ENCODE measurements at places on chromosomes 5 and 9.

DNA sequence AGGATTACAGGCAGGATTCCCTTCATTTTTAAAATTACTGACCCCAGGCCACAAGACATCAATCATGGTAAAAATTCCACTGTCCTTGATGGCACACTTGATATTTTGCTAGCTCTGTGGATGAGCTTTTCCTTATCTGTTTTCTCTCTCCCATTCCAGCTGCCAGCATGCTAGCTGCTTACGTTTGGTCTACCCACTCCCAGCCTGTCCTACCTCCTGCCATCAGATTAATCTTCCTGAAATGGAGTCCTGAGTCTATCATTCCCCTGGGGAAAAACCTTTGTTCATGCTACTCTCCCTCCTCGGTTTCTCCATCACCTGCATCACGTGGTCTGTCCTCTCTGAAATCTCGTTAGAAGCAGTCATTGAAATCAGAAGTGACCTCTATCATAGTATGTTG is 108.9 kb downstream of the F2RL2 start:
- DNase-seq: no peak

DNA sequence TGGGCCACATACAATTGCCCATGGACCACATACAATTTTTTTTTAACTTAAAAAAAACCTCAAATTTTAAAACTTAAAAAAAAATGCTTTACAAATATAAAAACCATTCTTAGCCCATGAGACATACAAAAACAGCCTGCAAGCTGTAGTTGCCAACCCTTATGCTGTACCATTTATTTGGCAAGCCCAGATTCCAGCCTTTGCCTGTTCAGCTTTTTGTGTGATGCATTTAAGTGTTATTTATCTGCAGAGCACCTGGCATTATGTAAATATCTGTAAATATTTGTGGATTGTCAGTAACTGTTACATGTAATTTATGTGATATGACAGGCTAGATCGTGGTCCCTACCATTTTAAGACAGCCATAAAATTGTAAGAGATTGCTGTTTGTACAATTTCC is 32.6 kb downstream of the HEXB start:
- DNase-seq: no peak

DNA sequence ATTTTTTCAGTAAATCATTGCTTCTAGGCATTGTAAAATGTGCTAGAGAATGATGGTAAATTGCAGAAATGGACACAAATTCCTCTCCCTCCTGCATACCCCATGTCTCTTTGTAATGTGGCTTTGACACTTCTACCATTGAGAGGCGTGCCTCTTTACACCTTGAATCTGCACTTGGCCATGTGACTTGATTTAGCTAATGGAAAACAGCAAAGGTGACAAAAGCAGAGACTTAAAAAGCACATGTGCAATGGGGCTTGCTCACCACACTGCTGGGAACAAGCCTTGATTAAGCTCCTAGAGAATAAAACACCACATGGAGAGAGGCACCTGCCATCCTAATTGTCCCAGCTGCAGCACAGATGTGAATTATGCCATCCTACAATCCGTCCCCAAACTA is 69.9 kb upstream of the NAA35 start:
- DNase-seq: no peak

DNA sequence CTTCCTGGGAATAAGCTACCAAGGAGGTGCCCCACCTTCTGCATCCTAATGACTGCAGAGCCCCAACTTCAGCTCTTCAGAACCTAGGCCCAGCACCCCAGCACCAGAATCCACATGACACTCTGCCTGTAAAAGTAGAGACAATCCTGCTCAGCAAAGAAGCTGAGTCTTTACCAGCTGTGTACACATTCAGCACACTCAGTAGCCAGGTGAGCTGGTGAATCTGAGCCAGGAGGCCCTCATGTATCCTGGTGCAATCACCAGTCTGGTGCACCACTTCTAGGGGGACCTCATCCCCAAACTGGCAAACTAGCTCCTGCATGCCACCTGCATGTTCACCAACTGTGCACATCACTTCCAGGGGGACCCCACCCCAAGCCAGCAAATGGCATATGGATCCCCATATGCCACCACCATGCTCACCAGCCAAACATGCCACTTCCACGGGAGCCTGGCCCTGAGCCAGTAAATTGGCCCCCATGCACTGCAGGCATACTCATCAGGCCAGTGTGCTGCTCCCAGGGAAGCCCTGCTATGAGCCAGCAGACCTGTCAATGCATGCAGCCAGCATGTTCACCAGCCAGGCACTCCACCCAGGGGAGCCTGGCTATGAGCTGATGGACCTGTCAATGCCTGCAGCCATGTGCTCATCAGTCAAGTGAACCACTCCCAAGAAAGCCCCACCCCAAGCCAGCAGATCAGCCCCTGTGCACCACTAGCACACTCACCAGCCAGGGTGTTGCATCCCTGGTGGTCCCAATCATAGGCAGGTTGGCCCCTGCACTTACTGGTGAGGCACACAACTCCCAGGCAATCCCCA is 15.6 kb upstream of the BTNL9 start:
- no peak for DNase-seq

GRCh38 chr5:177491429-177491945 is 5.9 kb downstream of the PDLIM7 start:
- no peak for DNase-seq

- DNase-seq: no peak
Measured at GRCh38 chr9:91038483-91039124, 237.0 kb downstream of the SYK start.

DNA sequence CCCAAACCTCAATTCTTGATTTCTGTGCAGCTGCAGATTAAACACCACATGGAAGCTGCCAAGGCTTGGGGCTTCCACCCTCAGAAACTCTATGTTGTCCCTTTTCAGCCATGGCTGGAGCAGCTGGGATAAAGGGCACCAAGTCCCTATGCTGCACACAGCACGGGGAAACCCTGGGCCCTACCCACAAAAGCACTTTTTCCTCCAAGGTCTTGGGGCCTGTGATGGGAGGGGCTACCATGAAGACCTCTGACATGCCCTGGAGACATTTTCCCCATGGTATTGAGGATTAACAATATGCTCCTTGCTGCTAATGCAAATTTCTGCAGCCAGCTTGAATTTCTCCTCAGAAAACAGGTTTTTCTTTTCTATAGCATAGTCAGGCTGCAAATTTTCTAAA is 41.8 kb upstream of the CDH9 start:
- DNase-seq: no peak

GRCh38 chr9:33923079-33923478 is 106.1 kb downstream of the UBE2R2 start:
- DNase-seq: no peak

- no peak for DNase-seq
Measured at GRCh38 chr9:116342941-116343340, 189.3 kb downstream of the PAPPA start.

- no peak for DNase-seq
Measured at GRCh38 chr5:128426090-128426534, 111.9 kb downstream of the FBN2 start.

DNA sequence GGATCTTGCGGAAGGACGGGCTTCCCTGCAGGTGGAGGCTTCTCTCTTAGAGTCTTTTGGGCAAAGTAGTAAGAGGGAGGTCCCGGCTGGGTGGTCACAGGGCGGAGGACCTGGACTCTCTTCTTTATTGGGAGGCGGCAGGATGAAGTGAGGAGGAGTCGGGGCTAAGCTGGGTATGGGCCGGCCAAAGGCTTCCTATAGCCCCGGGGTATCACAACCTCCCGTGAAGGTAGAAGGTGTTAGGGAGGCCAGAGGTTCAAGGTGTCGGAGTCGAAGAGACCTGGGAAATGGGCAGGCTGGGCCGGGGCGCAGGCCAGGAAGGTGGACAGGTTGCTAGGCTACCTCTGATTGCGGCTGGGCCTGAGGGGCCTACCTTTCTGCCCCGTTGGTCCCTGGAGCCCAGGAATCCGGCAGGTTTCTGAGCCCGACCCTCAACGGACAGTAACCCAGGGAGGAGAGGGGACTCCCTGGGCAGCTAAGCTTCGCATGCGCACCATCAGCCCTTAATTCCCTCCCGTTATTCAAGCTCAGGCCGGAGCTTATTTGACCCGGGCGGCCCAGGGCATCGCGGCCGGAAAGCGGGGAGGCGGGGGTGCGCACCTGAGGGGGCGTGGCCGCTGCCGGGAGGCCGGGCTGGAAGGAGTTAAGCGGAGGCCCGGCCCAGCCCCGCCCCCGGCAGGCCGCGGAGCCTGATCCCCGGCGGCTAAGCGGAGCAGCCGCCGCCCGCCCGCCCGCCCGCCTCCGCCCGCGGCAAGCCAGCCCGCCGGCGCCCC is at the start of gene TESK1:
Gene TESK1 (plus strand): TSS at position 685 of the 773 bp plus-strand sequence. CDS start 358 bp downstream, outside the sequence.
- DNase-seq: peak; percentile 56

DNA sequence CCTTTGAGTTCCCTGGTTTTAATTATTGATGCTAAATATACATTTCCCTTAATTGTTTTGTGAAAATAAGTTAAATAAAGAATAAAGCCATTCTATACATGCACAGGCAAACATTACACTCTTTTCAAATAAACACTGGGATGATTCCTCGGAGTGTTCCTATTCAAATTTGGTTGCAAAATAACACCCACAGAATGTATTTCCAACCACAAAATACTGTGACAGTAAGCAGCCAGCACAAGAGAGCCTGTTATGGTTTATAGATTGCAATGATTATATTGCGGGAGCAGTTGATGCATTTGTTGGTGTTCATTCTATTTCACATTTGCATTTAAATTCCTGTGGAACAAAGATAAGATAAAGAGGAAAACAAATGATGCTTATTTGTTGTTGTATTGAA is 632.6 kb upstream of the WWC1 start:
- no peak for DNase-seq
